ENCODE measurements at places on chromosomes 16 and 17.

DNA sequence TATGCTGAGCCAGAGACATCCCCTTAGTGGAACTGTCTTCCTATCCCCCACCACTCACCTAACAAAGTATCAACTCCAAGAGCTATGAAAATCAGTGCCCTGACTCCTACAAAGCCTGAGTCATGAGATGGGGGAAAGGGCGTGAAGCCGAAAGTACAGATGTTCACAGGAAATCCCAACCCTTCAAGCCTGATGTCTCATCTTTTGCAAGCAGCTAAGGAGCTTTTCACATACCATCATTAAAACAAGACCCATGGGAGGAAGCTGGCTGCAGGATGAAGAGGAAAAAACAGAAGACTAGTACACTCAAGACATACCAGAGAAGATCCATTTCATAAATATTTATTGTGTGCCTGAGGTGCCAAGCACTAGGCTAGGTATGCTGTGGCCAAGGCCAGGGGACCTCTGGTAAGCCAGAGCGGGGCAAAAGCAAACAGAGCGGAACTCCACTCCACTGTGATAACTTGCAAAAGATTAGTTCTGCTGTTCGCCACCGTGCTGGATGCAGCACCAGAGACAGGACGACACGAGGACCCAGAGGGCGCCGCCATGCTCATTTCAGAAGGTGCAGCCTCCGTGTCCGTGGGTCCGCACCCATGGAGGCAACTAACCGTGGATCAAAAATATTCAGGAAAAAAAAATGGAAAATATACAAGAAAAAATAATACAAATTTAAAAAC, 4.5 kb upstream of the MNT start:
- no peak for DNase-seq

GRCh38 chr17:16217002-16217635, at the start of gene PIGL:
Gene PIGL, plus strand, starts transcription at chr17:16217210. Its CDS starts 17 bp downstream, at chr17:16217227.
- peak; percentile 83 for DNase-seq

DNA sequence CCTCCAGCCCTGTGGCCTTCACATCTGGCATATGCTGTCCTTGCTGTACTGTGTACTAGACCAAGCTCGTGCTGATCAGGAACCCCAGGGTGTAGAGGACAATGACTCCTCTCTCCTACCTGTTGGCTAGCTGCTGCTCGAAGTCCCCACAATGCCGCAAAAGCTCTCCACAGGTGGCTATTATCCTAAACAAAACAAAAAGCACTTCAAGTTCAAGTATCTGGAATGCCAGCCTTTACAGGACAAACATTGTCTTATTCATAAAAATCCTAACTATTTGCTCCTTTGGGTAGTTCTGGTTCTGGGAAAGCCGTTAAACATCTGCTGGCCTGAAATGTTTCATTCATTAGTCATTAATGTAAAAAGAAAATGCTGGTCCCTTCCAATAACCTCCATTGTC, 42.8 kb downstream of the COG7 start:
- DNase-seq = no peak

DNA sequence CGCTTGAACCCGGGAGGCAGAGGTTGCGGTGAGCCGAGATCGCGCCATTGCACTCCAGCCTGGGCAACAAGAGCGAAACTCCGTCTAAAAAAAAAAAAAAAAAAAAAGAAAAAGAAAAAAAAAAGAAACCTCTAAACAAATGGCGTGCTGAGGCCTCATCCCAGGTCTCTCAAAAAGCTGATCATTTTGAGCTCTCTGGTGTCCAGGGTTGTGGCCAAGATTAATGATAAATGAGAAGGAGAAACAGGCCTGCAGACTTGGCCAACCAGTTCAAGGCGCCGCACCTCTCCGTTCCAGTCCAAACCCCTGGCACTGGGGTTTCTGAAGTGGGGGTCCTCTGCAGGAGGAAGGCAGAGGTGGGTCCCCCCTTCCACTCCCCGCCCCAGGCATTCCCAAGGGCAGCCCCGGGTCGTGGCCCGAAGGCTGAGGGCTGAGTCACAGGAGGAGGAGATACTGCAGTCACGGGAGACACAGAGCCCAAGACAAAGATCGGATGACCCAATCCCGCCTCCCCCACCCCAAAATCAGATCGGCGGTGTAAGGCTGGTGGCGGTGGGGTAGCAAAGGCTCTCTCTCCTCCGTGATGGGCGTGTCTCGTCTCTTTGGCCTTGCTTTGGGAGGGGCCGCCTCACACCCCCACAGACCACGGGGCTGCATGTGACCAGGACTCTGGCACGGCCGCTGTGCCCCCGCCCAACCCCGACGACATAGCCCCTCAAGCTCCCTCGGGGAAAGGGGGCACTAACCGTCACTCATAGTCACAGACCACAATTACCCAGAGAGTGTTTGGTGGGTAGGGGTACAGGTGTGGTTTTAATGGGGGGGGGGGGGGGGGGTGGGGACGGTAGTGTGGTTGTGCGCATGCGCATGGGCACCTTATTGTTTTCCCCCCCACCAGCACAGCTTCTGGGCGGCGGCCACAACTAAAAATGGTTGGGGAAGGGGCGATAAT, 1.1 kb downstream of the VAT1 start:
- DNase-seq = no peak

DNA sequence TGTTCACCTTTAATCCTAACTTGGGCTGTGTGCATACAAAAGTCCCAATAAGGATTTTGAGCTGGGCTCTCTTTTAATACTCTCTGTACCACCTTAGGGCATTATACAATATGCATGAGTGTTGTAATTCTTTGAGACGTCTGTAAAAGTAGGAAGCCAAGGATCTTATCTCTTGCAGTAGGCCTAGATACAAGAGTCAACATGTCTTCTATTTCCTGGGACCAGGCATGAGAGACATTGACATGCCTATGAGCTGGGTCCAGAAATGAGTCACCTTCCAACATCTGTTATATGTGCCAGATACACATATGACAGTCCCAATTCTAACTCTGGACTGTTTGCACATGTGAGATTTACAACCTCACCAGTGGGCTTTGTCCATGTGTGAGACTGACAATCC, 1911.2 kb downstream of the TP53TG3F start:
- no peak for DNase-seq

All from stimulated activated CD8-positive, alpha-beta memory T cell treated with anti-CD3 and anti-CD28 coated beads, Interleukin-15, amount 100 ng/mL, for 48 hours (primary cell).